Activated CD8-positive, alpha-beta memory T cell treated with anti-CD3 and anti-CD28 coated beads for 1 hour (primary cell): ENCODE measurements at places on chromosomes 12 and 14.

GRCh38 chr12:46891306-46891705, 65.5 kb upstream of the SLC38A4 start:
- no peak for DNase-seq

DNA sequence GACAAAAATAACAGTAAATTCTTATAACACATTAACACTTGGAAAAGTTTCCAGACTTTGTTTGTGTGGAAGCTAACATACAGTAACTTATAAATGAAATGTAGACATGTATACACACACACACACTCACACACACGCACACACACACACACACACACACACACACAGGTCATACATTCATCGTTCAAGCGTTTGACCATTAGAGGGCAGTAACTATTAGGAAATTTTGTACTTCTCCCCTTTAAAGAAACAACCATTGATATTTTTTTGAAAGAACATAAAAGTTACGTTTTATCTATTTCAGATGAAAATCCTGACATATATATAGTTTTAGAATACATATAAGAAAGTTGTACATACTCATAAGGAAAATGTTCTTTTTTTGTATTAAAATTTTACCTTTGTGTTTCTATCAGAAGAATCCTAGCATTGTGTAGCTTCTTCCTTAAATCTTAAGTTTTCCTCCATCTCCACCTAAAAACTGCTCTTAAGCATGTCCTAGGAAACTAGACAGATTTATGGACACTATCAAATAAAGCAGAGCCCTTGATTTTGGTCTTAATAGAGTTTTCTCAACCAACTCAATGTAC, 29.0 kb downstream of the PTPRQ start:
- no peak for DNase-seq

- DNase-seq, result no peak
Observed at GRCh38 chr12:28689398-28690175, 459.5 kb upstream of the FAR2 start.

DNA sequence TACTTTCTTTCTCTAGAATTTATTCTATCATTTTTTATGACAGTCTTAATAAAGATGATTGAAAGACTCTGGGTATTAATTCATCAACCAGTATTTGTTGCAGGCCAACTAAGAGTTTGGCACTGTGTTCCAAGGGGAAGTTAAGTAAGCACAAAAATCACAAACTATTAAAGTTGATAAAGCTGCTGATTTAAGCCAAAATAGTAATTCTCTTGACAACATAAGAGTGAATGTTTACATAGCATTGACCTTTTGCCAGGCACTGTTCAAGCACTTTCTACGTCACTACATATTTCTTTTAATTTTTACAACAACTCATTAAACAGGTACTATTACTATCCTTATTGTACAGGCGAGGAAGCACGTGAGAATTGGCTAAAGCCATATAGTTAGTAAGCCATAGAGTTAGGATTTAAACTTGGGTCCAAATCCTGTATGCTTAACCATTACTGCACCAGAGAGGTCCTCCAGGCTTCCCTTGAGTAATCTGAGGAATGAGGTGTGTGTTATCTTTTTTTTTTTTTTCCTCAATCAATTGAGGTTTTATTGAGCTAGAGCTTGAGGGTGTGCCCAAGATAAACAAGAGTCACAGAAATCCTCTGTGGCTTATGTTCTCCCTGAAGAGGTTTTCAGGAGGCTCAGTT, 1009.6 kb downstream of the DIO2 start:
- DNase-seq, result no peak

DNA sequence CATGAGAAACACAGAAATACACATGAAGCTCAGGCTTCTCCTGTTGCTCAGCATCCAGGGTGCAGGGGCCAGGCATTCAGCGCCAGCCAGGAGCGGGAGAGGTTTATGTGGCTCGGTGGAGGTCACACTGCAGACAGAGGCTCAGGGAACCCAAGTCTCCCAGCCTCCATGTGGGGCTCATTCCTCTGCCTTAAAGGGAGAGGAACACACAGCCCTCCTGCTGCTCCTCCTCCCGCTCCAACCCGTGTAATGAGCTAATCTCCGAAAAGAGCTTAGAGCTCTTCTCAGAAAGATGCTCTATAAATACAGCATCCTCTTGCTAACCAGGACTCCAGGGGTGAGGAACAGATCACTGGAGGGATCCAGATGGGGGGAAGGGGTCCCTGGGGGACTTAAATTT, 28.2 kb downstream of the FGF6 start:
- DNase-seq, result no peak

DNA sequence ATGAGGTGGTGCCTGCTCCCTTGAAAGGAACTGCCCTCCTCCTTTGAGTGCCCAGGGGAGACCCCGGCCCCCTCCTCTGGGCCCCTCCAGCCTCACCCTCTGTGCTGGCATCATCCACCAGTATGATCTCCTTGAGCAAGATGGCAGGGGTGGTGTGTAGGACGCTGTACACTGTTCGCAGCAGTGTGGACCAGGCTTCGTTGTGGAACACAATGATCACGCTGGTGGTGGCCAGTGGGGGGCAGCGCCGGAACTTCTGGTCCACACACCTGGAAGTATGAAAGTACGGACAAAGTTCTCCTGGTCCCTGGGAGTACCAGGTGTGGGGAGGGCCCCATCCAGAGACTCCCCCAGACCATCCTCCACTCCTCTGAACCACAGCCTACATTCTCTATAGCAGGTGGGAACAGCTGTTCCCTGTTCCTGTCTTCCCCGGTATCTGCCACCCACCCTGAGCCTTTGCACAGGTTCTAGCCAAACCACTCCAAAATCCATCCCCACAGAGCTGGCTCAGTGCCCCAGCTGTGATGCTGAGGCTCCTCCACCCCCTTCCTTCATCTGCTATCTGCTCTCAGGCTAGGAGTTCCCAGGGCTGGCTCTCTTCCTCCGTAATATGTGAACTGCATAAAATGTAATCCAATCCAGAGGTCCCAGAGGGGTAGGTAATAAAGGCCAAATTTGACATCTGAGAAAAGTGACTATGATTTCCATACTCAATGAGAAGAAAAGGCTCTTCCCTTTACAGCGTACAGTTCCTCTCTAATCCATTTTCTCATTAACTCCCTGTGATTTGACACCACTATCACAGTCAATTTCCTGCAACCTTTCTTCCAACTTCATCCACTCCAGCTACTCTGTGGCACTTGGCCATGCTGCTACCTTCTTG, 13.9 kb downstream of the GALNT6 start:
- no peak for DNase-seq

DNA sequence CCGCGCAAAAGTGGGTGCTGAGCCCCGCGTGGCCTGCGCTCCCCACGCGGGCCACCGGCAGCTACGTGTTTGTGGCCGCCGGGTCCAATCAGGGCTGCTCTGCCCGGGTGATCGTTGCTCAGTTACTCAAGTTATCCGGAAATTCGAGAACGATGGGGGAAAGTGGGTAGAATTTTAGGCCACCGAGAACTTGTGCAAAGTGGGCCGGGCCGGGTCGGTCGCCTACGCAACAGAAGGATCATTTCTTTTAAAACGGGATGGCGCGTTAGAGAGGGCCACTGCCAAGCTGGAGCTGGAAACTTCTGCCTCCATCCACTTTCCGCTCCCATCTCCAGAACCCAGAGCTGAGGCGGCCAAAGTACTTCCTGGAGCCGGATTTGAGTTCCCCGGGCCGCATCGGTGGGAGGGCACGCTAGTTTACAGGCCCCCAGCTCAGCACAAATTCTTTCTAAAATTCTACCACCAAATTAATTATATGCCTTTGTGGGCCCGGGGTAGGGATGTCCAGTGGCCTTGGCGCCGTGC, 3.5 kb downstream of the RFX4 start:
- no peak for DNase-seq

DNA sequence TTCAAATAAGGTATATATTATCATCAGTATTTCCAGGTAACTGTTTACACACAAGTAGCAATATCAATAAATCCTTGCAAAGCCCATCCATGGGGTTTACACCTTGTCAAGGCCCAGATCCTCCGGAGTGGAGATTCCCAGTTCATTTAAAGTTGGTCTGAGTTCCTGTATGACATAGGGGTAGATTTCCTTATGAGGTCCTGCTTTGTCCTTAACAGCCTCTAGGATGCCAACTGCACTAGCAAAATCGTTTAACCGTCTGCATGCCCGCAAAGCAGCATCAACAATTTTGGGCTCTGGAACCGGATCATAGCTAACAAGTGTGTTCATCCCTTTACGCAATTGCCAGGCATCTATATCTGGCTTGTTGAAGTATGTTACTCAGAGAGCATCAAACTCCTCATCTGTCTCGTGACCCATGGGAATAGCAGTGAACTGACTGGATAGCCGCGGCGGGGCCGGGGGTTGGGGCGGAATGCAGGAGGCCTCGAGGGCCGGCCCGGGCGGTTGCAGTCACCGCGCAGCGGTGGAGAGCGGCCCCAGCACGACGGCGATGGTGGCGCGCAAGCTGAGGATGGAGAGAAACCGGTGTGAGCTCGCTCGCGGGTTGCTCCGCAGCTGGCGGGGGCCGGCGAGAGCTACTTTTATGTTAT, 30.6 kb upstream of the FBXO34 start:
- no peak for DNase-seq

- DNase-seq, result no peak
Observed at GRCh38 chr12:89701606-89702206, 6.9 kb downstream of the ATP2B1 start.

DNA sequence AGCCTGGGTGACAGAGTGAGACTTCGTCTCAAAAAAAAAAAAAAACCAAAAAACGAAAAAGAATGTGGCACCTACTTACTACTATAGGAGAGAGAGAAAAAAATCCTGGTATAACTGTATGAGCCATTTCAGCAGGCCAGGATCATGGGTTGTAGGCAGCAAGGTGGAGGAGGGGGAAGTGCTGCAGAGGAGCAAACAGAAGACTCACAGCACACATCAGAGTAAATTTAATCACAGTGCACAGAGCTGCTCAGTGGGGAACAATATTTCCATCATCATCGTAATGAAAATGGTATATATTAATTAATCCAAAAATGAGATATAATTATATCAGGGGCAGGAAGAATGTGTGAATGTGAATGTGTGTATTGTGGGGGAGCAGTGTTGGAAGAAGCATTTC, 175.8 kb downstream of the SLC2A13 start:
- no peak for DNase-seq

DNA sequence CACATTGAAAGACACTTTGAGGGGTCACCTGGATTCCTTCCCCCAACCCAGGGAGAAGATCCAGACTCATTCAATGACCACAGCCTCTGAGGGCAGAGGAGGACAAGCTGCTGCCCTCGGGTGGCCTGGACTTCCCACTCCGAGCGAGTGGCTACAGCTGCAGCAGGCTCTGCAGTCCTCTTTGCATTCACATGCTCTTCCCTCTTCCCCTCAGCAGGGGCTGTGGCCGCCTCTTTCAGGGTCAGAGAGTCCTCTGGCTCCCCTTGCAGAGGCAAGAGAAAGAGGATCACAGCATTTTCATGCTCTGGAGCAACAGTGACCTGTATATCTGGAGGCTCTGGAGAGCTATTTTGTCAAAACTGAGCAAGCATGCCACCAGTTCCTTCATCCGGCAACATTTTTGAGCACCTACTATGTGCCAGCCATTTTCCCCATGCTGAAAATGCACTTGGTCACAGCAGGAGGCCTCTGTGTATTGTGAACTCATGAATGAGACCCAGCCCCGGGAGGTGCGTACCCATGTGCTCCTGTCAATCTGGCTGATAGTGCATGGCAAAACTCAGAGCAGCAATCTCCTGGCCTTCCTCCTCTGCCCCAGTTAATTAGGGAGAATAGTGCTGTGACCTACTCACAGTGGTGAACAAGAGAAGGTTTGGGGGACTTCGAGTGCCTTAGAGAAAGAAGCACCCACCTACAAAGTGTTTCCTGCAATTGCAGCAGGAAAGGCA, 42.9 kb upstream of the KCNA5 start:
- no peak for DNase-seq

DNA sequence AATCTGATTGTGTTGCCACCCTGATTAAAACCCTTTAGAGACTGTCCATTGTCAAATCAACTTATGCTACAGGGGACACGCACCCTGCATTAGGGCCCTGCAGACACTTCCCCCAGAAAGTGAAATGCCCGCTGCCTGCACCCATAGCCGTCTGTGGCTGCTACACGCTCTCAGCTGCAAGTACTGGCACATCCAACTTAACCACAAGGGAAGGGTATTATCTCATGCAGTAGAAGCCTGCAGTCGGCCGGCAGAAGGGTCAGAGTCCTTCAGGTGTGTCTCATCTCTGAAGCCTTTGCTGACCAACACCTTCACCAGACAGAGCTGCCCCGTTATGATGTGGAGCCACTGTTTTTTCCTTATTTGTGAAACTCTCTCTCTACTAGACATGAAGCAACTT, 20.8 kb downstream of the CFAP251 start:
- DNase-seq, result no peak

DNA sequence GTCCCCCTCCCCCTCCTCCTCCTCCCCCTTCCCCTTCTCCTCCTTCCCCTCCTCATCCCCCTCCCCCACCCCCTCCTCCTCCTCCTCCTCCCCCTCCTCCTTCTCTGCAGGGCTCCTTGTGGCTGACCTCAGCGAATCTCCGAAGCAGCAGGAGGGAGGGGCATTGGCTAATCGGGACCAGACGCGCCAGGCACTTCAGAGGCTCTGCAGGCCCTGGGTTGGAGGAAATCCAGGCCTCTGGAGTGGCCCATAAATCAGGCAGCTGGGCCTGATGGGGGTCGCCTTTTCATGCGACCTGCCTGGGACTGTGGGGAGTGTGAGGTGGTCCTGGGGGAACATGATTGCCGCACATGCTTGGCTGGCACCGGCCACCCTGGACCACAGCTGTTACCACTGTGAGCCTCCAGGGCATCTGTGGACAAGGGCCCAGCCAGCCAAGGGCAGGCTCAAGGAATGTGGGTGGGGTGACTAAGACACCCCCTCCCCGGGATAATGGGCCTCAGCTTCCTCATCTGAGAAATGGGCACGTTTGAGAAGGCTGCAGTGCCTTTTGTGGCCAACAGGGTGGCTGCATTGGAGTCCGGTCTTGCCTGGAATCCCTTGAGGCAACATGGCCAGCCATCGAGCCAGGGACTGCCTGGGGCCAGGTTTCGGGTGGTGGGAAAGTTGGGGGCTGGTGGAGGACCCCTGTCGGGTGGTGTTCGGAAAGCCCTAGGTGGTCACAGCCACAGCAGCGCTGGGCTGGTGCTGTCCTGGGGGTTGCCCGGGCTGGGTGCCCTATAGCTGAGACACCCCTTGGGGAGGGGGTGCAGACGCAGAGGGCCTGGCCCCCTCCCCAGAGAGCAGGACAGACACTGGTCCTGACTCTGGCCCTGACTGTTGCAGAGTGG, 12.0 kb downstream of the KIF26A start:
- DNase-seq, result no peak

DNA sequence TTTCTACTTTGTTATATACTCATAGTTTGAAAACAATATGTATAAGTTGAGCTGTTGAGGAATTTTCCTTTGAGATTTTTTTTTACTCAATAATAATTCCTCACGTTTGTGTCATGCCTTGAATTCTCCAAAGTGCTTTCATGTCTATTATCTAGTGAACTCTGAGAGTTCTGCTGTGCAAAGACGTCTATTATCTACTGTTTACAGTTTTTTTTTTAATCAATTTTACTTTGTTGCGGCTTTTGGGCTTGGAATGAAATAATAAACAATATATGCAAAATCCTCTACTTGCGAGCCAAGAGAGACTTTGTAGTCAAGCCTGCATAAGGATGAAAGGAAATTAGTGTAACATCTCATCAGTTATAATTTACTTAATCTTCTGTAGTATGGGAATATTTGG, 107.2 kb upstream of the FRMD6 start:
- DNase-seq, result no peak

GRCh38 chr14:23910101-23910875, 43.3 kb upstream of the DHRS4 start:
- DNase-seq, result no peak

GRCh38 chr12:23686095-23686494, 263.4 kb downstream of the SOX5 start:
- DNase-seq, result no peak

- DNase-seq, result no peak
Observed at GRCh38 chr14:51733147-51733546, 81.4 kb downstream of the FRMD6 start.
